ENCODE measurements at places on chromosomes 4 and X.

DNA sequence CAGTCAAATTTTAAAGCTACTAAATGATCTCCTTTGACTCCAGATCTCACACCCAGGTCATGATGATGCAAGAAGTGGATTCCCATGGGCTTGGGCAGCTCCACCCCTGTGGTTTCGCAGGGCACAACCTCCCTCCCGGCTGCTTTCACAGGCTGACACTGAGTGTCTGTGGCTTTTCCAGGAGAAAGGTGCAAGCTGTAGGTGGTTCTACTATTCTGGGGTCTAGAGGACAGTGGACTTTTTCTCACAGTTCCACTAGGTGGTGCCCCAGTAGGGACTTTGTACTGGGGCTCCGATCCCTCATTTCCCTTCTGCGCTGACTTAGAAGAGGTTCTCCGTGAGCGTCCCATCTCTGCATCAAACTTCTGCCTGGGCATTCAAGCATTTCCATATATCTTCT, 845.2 kb downstream of the PCDH18 start:
- DNase-seq = no peak

DNA sequence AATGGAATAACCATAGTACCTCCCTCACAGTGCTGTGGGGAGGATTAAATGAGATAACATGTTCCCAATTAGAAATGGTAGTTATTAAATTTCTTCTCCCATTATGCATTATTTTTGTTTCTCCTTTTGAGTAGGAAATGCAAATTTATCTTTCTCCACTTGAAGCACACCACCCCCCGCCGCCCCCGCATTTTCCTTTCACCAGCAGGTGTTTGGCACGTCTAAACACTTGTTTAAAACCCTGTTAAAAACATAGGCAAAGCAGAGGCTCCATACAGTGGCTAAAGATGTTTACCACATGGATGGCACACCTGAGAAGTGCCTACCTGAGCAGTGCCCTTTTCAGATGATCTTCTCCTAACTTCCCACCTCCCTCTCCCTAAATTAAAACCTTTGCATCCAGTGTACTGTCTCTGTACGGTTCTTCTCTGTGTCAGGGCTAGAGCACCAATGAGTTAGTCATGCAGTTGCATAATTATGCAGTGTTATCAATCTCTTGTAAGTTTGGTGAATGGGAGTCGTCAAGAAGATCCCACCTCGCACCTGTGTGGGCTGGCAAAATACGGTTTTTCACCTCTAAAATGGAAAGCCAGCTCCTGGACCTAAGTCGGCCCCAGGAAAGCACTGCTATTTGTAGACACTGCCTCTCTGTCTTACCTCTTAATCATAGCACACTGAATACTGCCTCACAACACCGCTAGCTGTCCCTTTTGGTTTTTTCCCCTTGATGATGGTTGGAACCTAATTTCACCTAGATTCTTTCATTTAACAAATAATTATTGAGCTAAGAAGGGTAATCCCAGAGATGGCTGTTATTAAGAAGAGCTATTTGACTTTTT, 122.0 kb downstream of the CT47B1 start:
- no peak for DNase-seq

- no peak for DNase-seq
Observed at GRCh38 chr4:182255441-182256190, 12.4 kb downstream of the TENM3 start.

DNA sequence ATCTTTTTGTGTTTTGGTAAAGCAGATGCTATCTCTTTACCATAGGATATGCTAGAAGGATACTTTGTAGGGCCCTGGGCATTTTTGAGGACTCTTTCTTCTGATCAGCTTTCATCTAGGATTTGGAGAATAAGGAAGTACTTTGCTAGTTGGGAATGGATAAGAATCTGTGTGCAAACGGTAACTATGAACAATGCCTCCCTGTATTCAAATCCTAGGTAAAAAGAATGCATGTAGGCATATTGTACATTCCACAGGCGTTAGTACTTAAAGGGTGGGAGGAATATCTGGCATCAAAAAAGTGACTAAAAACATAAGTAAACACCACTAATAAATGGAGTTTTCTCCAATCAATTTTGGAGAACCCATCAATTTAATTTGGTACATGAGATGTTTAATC, 59.7 kb downstream of the SH3BGRL start:
- peak; percentile 69 for DNase-seq

DNA sequence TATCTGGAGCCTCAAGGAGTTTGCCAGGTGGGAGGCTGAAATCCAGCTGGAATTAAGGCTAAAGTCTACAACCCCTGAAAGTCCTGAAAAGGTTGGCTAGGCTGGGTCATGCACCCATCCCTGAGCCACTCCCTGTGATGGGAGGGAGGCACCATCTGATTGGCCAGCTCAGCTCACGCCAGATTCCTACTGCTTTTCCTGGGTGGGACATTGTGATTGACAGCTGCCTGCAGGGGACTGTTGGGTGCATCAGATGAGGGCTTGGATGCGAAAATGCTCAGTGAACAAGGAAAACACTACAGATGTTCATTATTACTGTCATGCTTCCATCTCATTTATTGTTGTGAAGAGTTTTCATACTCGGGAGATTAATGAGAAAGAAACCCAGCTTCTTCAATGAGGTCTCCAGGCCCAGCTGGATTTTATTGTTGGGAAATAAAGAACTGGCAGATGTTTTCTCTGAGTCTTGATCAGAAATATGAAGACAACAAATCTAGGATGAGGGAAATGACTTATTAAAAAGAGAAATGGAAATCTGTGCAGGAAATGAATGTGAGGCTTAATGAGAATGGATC, 185.9 kb downstream of the STK32B start:
- no peak for DNase-seq

GRCh38 chrX:103254171-103254824, 657 bp downstream of the TCEAL8 start:
- DNase-seq = no peak

- DNase-seq = no peak
Observed at GRCh38 chr4:172225457-172225856, 412.3 kb downstream of the GALNTL6 start.

GRCh38 chr4:138405466-138405891, 163.3 kb upstream of the SLC7A11 start:
- peak; percentile 64 for DNase-seq

DNA sequence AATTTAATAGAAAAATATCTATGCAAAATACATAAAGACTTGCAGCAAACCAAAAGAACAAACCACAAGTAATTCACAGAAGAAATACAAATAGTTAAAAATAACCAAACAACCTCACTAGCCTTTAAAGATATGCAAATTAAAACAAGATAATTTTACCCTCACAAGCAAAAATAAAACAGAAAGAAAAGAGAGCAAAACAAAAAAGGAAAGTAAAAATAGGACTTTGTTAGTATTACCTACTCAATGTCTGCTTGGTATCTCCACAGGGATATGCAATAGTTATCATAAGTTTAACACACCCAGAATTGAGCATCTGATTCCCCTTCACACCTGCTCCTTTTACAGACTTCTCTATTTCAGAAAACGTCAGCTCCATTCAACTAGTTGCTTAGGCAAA, 737.5 kb upstream of the MAGEB2 start:
- DNase-seq = no peak

DNA sequence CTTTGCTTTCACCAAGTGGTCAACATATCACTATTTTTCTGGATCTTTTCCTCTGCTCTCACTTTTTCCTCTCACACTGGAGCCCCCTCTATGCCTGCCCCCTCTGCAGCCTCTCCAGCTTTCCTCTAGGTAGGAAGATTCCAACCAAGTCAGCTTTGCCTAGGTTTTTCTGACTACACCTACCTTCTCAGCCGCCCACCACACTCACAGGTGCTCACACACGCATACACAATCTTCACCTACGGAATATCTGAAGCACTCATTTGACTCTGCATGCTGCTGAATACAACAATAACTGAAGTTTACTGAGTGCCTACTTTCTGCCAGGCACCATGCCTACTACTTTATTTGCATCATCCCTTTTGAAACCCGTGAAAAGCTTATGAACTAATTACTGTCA, 328.0 kb downstream of the PPP3CA start:
- DNase-seq = no peak

DNA sequence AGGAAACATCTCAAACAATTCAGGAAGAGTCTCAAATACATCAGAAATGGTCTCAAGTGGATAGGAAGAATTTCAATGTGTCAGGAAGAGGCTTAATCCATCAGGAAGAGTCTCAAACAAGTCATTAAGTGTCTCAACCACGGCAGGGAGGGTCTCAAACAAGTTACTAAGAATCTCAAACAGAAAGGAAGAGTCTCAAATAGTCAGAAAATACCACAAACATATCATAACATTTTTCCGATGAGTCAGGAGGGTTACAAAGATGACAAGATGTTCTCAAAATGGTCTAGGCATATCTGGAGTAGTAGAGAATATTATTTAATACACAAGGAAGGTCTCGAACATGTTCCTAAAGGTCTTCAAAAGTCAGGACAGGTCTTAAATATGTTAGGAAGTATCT, 109.3 kb upstream of the USP9X start:
- DNase-seq = no peak

GRCh38 chr4:145248971-145249370, 68.6 kb upstream of the OTUD4 start:
- no peak for DNase-seq

- no peak for DNase-seq
Observed at GRCh38 chr4:40357738-40358137, 22.6 kb downstream of the CHRNA9 start.

GRCh38 chr4:85154591-85154990, 188.1 kb upstream of the WDFY3 start:
- no peak for DNase-seq

GRCh38 chr4:7693711-7694110, 245.9 kb downstream of the AFAP1 start:
- no peak for DNase-seq

DNA sequence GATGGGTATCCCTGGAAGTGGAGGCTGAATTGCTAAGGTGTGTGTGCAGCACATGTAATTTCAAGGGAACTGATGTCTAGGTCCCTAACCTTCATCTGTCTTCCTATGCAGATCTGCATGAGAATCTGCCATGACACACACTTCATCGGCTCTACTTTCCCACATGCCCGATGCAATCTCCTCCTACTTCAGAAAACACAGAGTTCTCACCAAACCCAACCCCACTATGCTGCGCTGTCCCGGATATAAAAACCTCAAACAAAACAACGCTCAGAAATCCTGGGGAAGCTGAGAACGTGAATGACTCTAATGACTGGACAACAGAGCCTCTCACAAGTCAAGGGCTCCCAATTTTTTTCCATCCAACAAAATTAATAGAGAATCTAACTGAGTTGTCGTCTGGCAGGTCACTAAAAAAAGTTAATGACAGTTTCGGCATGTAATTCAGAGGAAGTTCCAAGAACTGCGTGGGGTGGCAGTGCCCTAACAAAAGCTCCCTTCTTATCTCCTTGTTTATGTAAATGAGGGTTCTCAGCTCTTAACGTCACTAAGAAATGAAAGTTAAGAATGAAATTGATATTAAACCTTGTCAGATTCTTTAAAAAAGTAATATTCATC, 39.0 kb downstream of the STX18 start:
- no peak for DNase-seq

- DNase-seq = peak; percentile 96
Observed at GRCh38 chr4:125389713-125390112, 75.0 kb downstream of the FAT4 start.

DNA sequence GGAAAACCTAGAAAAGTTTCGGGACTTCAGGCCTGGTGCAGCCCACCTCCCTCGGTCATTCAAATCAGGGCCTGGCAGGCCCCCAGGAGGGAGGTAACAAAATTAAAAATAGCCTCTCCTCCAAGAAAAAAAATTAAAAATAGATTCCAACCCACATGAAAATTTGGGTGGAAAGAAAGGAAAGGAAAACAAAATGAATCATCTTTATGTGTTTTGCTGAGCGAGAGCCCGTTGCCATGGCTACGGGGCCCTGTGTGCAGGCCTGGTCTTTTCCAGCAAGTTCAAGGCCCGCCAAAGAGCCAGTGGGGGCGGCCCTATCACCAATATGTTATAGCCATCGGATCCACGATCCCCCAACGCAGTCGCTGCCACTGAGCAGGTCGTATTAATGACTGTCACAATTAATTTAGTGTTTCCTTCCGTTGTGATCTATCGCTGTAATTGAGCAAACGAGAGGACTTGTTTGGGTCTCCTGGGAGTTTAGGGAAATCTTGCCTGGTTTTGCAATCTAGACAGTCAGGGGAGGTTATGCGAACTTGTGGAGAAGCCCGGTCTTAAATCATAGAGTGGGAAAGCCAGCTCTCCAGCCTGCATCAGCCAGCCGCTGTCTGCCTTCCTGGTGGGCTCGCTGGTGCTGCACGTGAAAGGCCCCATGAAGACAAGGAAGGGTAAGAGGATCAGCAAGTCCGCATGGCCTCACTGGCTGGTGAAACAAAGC, 452.4 kb downstream of the BCOR start:
- no peak for DNase-seq

- peak; percentile 39 for DNase-seq
Observed at GRCh38 chr4:18689308-18690115, 668.0 kb upstream of the LCORL start.

DNA sequence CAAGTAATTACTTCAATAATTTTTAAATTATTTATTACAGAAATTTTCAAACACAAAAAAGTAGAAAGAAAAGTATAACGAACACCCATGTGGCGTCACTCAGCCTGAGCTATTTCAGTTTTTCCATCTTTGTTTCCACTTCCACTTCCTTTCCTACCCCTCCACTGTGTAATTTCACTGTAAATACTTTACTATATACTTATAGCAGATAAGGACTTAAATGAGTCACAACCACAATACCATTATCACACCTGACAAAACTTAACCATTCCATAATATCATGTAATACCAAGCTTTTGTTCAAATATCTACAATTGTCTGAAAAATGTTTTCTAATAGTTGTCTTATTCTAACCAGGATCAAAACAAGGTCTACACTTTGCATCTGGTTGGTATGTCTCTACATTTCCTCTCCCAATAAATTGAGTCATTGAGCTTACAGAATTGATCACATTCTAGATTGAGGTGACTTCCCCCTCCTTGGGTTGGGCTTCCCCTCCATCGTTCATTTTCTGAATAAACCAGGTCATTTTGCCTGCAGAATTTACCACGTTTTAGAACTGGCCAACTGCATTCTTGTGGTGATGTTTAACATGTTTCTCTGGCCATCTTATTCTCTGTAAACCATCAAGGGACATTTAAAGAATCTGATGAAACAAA, 48.7 kb downstream of the ATP10D start:
- DNase-seq = no peak

DNA sequence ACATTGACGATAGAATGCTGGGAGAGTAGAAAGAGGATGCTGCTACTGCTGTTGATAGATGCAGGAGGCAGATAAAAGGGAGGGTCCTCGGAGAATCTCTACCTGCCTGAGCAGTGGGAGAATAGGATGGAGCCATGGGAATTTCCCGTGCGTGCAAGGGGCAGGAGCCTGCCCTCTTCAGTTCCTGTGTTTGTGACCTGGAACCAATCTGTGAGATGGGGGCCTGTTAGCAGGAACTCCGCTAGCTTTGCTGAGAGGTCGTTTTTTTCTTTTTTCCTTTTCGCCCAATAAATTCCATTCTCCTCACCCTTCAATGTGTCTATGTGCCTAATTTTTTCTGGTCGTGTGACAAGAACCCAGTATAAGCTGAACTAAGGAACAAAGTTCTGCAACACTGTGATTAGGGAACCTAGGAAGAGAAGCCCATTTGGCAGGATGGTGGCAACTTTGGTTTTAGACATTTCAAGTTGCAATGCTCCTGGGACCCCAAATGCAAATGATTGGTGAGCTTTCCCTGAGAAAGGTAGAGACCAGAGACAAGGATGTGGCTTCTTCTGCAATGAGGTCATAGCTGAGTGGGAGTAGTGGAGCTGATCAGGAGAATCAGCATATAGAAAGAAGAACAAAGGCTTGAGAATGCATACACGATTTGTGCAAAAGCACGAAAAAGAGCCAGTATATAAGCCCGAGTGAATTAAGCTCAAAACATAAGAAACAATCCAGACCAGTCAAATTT, 23.9 kb downstream of the SLC39A8 start:
- no peak for DNase-seq
